ENCODE measurements at places on chromosomes 12 and 14. TPM values are rescaled to one million over a fixed set of nuclear protein-coding genes. Genes with fewer than 3 reads are reported as not detected.
A peak's percentile ranks its signal among the peaks of the same experiment; 100 is the strongest.

DNA sequence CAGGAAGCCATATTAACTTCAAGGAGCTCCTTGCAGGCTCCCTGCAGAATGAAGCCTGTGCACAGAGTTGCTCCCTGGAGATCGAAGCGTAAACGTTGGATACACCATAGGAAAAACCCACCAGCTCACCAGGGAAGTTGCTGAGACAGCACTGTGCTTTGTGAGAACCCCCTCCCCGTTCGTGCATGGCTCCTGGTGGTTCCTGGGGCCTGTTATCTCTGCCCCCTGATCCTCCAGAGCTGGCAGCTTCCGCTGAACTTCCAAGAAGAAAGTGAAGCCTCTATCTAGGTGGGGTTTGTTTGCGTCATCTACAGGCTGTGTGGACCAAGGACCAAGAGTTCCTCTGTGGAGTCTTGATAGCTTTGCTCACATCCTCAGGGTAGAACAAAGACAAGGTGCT lies 2.4 kb upstream of the CCDC85C start:
- peaks cover 26% of the 10 kb centered on the region for H3K4me1 ChIP-seq
- H3K4me3 ChIP-seq, result no peak overlapping the region
- no peaks in the 10 kb centered on the region for H3K27me3 ChIP-seq
- H3K27ac ChIP-seq, result no peak overlapping the region

GRCh38 chr12:111437816-111438454 lies 32.2 kb downstream of the SH2B3 start:
- no peaks in the 10 kb centered on the region for H3K36me3 ChIP-seq
- H3K27me3 ChIP-seq, result no peaks in the 10 kb centered on the region
- no peak overlapping the region for H3K4me3 ChIP-seq

- H3K27ac ChIP-seq, result no peak overlapping the region
- no peak overlapping the region for H3K4me3 ChIP-seq
- no peaks in the 10 kb centered on the region for H3K27me3 ChIP-seq
Measured at GRCh38 chr14:100893760-100894159, 9.8 kb downstream of the RTL1 start.

GRCh38 chr14:104586832-104587620 lies 7.5 kb downstream of the C14orf180 start:
- no peak overlapping the region for H3K27ac ChIP-seq
- no peaks in the 10 kb centered on the region for H3K36me3 ChIP-seq
- peaks cover 11% of the 10 kb centered on the region for H3K4me1 ChIP-seq
- no peak overlapping the region for H3K4me3 ChIP-seq
- no peaks in the 10 kb centered on the region for H3K27me3 ChIP-seq
- DNase-seq, result peak; percentile 36

DNA sequence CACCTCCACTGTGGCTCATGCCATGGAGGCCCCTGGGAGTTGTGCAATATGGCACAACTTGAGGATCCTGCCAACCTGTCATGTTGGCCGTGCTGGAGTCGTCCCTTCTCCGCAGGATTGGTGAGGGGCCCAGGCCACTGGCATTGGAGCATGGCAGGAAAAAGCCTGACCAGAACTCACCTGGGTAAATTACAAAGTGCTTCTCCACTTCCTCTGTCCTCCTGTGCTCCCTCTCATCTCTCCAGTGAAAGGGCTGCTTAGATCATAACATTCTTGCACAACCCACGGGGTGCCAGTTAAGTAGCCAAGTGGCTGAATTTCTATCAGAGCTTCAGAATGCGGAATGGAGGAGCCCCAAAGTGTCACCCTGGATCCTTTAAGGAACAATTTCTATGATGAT lies 381.0 kb downstream of the DPF3 start:
- no peaks in the 10 kb centered on the region for H3K27me3 ChIP-seq
- no peaks in the 10 kb centered on the region for H3K36me3 ChIP-seq
- H3K4me3 ChIP-seq, result no peak overlapping the region
- H3K27ac ChIP-seq, result no peak overlapping the region

GRCh38 chr14:54603362-54603761 lies 36.4 kb downstream of the SAMD4A start:
- DNase-seq, result no peak
- no peak overlapping the region for H3K4me3 ChIP-seq
- no peaks in the 10 kb centered on the region for H3K36me3 ChIP-seq
- H3K27ac ChIP-seq, result no peak overlapping the region
- H3K27me3 ChIP-seq, result no peaks in the 10 kb centered on the region

- no peaks in the 10 kb centered on the region for H3K27me3 ChIP-seq
- no peak for DNase-seq
- H3K36me3 ChIP-seq, result no peaks in the 10 kb centered on the region
- no peak overlapping the region for H3K4me3 ChIP-seq
- H3K4me1 ChIP-seq, result no peaks in the 10 kb centered on the region
- no peak overlapping the region for H3K27ac ChIP-seq
Measured at GRCh38 chr14:80059041-80059440, 152.3 kb downstream of the DIO2 start.

GRCh38 chr14:65098586-65098985 lies 3.7 kb downstream of the MAX start:
- H3K4me3 ChIP-seq, result no peak overlapping the region
- DNase-seq, result no peak
- H3K27me3 ChIP-seq, result no peaks in the 10 kb centered on the region
- no peaks in the 10 kb centered on the region for H3K36me3 ChIP-seq
- H3K27ac ChIP-seq, result peak overlapping the region; percentile 6

DNA sequence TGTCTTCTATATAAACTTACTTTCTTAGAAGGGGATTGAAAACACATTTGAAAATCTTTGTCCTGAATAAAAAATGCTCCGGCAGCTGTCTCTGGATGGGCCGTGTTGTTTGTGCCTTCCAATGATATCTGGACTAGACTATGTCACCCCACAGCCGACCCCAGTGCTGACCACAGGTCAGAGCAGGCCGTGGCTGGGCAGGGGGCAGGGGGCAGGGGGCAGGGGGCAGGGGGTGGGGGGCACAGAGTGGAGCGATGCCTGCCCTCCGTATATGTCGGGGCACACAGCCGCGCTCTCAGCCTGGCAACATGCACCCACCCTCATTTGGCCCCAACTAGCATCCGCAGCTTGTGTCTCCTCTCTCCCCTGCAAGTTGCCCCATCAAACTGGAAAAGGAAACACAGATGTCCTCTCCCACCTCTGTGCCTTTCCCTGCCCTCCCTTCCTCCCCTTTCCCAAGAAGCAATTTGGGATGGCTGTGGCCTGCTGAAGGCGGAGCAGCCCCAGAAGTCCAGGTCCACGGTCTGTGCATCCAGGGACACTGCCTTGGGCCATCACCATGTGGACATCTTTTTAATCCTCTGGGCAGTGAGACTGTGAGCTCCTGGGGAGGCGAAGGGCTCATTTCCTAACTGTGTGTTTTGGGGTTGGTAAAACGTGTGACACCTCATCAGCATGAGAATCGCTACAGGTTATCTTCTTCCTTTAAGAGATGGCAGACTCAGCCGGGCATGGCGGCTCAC lies 295.7 kb upstream of the RTL1 start:
- H3K27me3 ChIP-seq, result no peaks in the 10 kb centered on the region
- no peak for DNase-seq
- H3K4me1 ChIP-seq, result no peaks in the 10 kb centered on the region

The POTEM gene
- total RNA-seq, result 67.0 TPM

The PRR13 gene
- 48.5 TPM for total RNA-seq

The RNASE7 gene
- total RNA-seq, result 0.55 TPM
